Chondrocyte (in vitro differentiated cells): ENCODE measurements at places on chromosomes 5 and 9. TPM values are rescaled to one million over a fixed set of nuclear protein-coding genes. Genes with fewer than 3 reads are reported as not detected.

Gene MOB3B
- 2.4 to 3.8 TPM (median 3.7 TPM) in 3 replicates for total RNA-seq

Gene FSTL4
- total RNA-seq, result 0.07 to 0.49 TPM in 2 of 3 replicates, not detected in the other

Gene CRB2
- 0.07 TPM in 1 of 3 replicates, not detected in the others for total RNA-seq

Gene CFAP90
- total RNA-seq, result 0.27 to 0.36 TPM in 2 of 3 replicates, not detected in the other

Gene LCP2
- total RNA-seq, result not detected in 3 replicates

Gene DCAF12
- 24.4 to 29.6 TPM (median 26.5 TPM) in 3 replicates for total RNA-seq

Gene PLEKHG4B
- 1.4 to 10.2 TPM (median 2.0 TPM) in 3 replicates for total RNA-seq

Gene AK8
- total RNA-seq, result 0.22 to 1.5 TPM (median 0.33 TPM) in 3 replicates

Gene DND1
- 1.3 to 1.5 TPM (median 1.3 TPM) in 3 replicates for total RNA-seq

Gene GKAP1
- 1.7 to 2.6 TPM (median 1.9 TPM) in 3 replicates for total RNA-seq

Gene PCDHA3
- total RNA-seq, result 0.19 to 0.28 TPM (median 0.20 TPM) in 3 replicates

Gene FREM1
- total RNA-seq, result 1.7 to 3.6 TPM (median 2.2 TPM) in 3 replicates

Gene ACOT12
- total RNA-seq, result not detected in 3 replicates

Gene RLN1
- not detected in 3 replicates for total RNA-seq

Gene SURF2
- 12.5 to 13.3 TPM (median 13.2 TPM) in 3 replicates for total RNA-seq

Gene COL15A1
- 5.2 to 7.1 TPM (median 5.4 TPM) in 3 replicates for total RNA-seq

Gene NTNG2
- 3.0 to 4.8 TPM (median 3.4 TPM) in 3 replicates for total RNA-seq

Gene PCSK1
- total RNA-seq, result 0.05 TPM in 1 of 3 replicates, not detected in the others

Gene OR1Q1
- total RNA-seq, result not detected in 3 replicates

Gene GALNT12
- total RNA-seq, result 0.34 to 0.55 TPM in 2 of 3 replicates, not detected in the other

Gene PAEP
- total RNA-seq, result not detected in 3 replicates

Gene NR5A1
- not detected in 3 replicates for total RNA-seq

Gene CARTPT
- total RNA-seq, result not detected in 3 replicates

Gene SSBP2
- total RNA-seq, result 47.9 to 61.4 TPM (median 52.0 TPM) in 3 replicates

Gene FOCAD
- total RNA-seq, result 26.2 to 51.1 TPM (median 28.7 TPM) in 3 replicates

Gene FCN2
- not detected in 3 replicates for total RNA-seq

Gene DNAJA1
- 81.2 to 121 TPM (median 81.9 TPM) in 3 replicates for total RNA-seq

Gene C9orf78
- total RNA-seq, result 37.3 to 45.7 TPM (median 37.7 TPM) in 3 replicates

Gene SLC6A7
- 0.15 TPM in 1 of 3 replicates, not detected in the others for total RNA-seq

Gene SPINK1
- not detected in 3 replicates for total RNA-seq
